Thyroid gland (tissue), 4 donors: ENCODE measurements at places on chromosomes 6 and 20. TPM values are rescaled to one million over a fixed set of nuclear protein-coding genes. Genes with fewer than 3 reads are reported as not detected.

The NOTCH4 gene
- 11.0 TPM for total RNA-seq

GRCh38 chr6:167415441-167415961 lies 90.6 kb downstream of the TTLL2 start:
- no peak for DNase-seq

The GPR6 gene
- total RNA-seq, result not detected

- DNase-seq, result no peak
Observed at GRCh38 chr20:48191200-48191599, 405.9 kb upstream of the SULF2 start.

GRCh38 chr6:165096868-165097267 lies 212.5 kb downstream of the C6orf118 start:
- no peak for DNase-seq

DNA sequence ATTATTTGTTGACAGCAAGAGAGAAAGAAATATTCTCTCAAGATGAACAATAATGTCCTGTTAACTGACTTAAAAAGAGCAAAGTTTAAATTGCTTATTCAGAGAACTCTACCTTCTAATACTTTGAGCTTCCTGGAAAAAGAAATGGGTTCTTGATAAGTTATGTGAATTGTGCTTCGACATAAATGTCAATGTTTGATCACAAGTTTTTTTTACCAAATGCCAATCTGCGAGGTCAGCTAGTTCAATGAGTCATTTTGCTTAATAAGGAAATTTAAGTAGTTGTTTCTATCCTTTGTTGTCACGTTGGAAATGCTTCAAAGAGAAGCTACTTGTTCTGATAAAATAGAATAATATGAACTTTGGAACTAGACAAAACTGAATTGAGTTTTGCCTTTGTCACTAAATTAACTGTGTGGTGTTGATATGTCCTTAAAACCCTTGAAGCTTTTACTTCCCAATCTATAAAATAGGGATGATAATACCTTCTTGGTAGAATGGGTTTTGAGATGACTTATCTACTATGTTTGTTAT lies 642.1 kb upstream of the FLRT3 start:
- no peak for DNase-seq

DNA sequence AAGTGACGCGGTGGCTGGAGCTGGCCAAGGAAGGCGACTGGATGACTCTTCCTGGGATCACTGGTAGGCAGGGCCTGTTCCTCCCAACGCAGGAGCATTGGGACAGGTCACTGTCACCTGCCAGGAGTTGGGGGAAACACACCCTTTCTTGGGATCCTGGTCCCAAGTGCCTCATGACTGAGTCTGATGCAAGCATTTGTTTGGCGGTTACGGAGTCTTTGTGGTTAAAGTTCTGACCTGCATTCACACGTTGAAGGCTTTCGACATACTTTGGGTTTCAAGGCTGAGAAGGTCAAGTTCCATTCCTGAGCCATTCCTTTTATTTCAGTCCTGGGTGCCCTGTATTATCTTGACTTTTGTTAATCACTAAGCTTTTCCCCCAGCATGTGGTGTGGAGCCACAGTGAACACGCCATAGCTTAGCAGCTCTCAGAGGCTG lies 6.0 kb downstream of the PNLDC1 start:
- DNase-seq, result no peak

- no peak for DNase-seq
Observed at GRCh38 chr20:23079016-23079351, 7.1 kb downstream of the CD93 start.

The USP49 gene
- 13.5 TPM for total RNA-seq

DNA sequence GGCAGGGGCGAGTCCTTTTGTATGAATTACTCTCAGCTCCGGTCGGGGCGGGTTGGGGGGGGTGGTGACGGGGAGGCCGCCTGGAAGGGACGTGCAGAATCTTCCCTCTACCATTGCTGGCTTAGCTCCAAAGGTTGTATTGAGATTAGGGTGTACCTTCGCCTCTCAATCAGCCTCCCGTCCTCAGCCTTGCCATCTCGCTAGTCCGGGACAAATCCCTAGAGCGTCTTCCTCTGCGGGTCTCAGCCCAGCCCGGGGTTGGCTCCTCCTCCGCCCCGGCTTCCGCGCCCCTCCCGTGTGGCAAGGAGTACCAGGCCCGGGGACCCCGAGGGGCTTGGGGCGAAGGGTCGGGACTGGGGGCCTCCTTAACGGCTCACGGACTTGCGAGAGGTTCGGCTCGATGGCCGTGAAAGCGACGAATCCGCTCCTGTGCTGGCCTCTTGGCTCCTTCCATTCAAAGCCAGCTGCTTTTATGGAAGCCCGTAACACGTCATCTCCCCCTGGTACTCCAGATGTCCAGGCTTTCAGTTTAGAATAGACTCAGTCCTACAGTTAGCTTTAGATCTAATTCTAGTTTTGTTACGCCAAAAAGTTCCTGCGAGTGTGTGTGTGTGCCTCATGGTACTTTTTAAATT lies 636 bp upstream of the EEF1A1 start:
- DNase-seq, result no peak

DNA sequence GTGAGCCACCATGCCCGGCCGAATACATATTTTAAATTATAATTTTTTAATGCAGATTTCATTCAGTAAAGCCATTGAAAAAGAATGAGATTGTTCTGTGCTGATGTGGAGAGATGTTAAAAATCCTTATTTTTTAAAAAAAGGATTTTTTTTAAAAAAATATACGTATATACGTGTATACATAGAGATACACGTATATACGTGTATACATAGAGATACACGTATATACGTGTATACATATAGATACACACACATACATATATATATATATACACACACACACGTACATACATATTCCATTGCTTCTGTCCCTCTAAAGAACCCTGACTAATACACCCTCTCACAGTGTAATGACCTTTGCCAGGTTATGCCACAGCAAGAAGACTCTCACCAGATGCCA lies 23.8 kb upstream of the TBC1D7 start:
- DNase-seq, result no peak

- DNase-seq, result no peak
Observed at GRCh38 chr6:5295623-5296022, 34.3 kb downstream of the FARS2 start.

The HLA-DRB1 gene
- total RNA-seq, result 17.1 TPM

DNA sequence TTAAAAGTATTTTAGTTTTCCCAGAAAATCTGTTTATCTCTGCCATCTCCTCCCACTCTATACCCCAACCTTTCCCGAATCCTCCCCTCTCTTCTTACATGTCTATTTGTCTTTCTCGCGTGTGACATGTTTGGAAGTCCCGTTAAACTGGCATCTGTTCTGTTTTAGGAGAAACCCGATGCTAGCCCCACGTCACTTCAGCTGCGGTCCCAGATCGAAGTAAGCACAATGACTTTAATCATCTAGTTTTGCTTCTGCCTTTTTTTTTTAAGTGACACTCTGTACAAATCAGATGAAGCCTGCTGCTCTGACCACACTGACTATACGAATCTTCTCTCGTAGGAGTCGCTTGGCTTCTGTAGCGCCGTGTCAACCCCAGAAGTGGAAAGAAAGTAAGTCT lies 97.4 kb downstream of the SASH1 start:
- no peak for DNase-seq

- no peak for DNase-seq
Observed at GRCh38 chr20:34675993-34676641, 775 bp downstream of the PIGU start.

- peak; percentile 78 for DNase-seq
Observed at GRCh38 chr20:37309936-37310590, 20.6 kb downstream of the MANBAL start.

The IMPG1 gene
- not detected for total RNA-seq
